Activated CD8-positive, alpha-beta memory T cell treated with anti-CD3 and anti-CD28 coated beads for 24 hours (primary cell): ENCODE measurements at places on chromosomes 2 and 18.
A peak's percentile ranks its signal among the peaks of the same experiment; 100 is the strongest.

DNA sequence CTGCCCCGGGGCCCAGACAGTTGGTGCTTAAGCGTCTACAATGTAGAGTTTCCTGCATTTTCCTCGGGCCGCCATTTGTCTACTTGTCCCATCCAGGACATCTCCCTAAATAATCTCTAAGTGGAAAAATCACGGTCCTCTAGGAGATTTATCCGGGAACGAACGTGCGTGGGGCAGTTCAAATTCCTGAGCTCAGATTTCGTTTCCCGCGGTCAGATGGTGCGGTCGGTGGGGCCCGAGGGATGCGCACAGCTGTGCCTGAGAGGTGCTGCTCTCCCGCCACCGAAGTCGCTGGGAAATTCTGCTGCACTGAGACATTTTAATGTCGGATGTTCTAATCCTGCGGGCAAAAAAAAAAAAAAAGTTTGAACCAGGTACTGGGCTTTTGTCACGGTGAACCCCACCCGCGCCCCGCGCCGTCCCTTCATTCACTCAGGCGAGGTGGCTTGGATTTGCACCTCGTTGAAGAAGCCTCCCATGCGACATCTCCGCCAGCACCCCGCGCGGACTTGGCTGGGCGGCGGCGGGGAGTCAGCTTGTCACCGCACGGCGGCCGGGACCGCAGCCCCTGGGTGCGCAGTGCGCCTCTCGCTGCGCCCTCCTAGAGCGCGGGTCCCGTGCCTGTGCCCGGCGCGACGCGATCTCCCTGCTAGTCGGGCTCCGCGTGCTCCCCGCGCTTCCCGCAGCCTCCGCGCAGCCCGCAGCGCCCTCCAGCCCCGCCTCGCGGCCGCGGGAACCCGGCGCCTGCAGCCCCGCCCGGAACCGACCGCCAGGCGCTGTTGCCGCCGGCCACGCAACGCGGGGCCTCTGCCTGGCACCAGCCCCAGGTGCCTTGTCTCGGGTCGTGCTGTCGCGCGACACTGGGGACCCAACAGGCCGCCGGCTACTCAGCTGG, 191.9 kb upstream of the TCF4 start:
- no peak for DNase-seq

- DNase-seq, result no peak
Observed at GRCh38 chr2:110865188-110865587, 132.8 kb downstream of the ACOXL start.

DNA sequence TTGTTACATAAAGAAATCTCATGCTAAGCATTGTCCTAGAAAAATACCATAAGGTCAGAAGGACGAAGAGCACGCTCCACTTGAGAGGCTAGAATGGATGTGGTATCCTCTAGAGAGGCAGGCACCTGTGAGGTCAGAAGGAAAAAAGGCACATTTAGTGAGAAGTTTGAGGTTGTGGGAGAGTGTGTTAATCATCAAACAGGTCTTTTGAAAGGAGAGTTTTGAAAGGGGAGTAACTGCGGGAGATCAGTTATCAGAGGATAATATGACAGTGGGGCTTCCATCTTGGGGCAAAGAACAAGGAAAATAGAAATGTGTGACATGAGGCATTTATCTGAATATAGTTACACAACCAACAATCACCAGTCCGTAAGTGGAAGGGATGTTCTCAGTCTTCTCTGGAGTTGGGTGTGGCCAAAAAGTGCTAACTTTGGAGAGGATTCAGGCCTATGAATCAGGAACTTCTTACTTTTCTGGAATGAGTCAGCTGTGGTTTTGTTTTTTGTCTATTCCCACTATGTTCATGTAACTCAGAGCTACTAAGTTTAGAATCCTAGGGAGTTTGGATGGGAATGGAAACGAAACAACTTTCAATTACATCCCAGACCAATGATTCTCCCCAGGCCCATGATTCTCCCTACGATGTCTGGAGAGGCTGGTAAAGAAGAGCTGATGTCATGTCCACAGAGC, 451.4 kb upstream of the ST6GAL2 start:
- no peak for DNase-seq

GRCh38 chr2:142291969-142292368, 161.2 kb upstream of the LRP1B start:
- no peak for DNase-seq

GRCh38 chr2:120691410-120691809, 44.3 kb upstream of the GLI2 start:
- DNase-seq, result no peak

GRCh38 chr2:7971841-7972240, 710.0 kb upstream of the ID2 start:
- DNase-seq, result no peak

GRCh38 chr2:12106440-12107080, 360.1 kb downstream of the LPIN1 start:
- peak; percentile 58 for DNase-seq

GRCh38 chr2:5315512-5315911, 376.7 kb upstream of the SOX11 start:
- DNase-seq, result no peak

GRCh38 chr18:11850821-11851145, 430 bp upstream of the CHMP1B start:
- DNase-seq, result no peak

GRCh38 chr18:74276609-74277008, 15.2 kb downstream of the CYB5A start:
- no peak for DNase-seq

GRCh38 chr2:29991086-29991485, 69.7 kb upstream of the ALK start:
- DNase-seq, result no peak

DNA sequence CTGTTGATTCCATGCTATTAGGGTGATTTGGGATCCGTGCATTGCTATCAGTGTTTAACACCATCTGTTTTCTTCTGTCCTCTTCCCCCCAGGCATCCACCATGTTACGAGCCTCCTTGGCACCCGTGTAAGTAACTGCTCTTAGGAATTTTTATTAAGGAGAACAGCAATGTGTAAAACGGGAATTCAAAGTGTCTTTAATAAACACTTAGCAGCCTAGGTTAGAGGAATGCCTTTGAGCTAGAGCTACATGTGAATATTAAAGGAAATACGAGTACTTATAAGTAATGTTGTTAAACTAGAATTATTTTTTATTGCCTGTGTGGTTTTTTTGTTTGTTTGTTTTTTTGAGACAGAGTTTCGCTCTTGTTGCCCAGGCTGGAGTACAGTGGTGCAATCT, 58.1 kb downstream of the ARMC9 start:
- DNase-seq, result no peak

DNA sequence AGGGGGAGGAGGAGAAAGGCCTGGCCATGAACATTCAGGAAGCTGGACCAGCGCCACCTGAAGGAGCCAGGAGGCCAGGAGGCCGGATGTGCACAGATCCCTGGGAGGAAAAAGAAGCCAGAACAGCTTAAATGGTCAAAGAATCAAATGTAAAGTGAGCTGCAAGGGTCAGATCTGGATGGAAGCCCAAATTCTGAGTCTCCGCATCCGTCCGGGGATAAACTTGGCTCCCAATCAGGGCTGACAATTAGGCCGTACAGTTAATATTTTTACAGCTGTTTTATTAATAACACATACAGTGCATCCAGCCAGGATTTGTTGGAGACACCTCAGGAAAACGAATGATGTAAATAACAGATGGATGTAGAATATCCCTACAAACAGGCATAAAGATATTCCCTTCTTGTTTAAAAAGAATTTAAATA, 495.1 kb upstream of the TCF4 start:
- DNase-seq, result no peak

- DNase-seq, result no peak
Observed at GRCh38 chr2:173298536-173299097, 56.1 kb upstream of the CDCA7 start.

GRCh38 chr2:196213252-196213980, 42.0 kb upstream of the STK17B start:
- DNase-seq, result no peak

DNA sequence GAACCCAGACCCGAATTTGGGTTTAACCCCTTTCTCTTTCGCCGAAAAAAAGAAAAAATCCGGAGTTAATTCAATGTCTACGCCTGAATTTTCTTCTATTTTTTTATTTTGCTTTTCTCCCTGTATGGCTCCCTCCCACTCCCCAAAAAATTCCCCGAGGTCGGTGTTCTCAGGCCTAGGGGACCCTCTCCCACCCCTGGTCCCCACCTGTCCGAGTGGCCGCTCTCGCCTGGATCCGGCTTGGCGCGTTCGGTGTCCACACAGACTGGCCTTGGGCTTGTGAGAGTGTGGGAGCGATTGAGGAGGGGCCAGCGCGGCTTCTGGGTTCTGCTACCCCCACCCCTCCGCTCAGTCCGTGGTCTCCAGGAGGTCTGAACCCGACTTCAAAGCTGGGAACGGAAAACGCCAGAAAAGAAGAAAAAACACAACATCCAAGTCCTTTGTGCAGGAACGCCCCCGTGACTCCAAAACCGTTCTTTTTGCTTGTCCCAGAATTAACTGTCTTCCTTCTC, 5.7 kb upstream of the EN1 start:
- no peak for DNase-seq

- no peak for DNase-seq
Observed at GRCh38 chr18:22469926-22470247, 52.2 kb upstream of the CTAGE1 start.

DNA sequence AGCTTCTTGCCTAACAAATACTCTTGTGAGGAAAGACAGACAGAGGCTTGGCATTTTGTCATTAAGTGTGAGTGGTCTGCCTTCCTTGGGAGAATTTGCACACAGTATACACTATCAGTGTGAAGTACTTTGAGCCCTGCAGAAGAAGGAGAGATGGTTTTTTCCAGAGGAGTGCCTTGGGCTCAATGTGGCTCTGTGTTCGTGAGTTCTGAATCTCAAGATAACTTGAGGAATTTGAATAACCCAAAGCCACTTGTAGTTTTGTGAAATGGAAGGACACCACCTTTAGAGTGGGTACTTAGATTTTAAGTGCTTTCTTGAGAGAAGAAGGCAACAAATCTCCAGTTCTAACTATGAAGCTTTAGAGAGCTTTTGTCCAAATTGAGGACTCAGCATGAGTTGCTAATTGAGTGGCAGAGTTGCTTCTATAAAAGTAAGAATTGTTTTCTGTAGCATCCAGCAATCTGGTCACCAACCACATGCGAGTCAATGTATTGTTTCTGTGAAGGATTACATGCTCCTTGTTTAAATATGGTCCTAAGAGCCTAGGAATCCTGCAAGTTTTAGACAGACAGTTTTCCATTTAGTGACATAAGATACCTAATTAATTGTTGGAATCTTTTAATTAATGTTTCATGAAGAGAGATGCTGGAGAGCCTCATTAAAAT, 68.3 kb downstream of the BABAM2 start:
- no peak for DNase-seq

DNA sequence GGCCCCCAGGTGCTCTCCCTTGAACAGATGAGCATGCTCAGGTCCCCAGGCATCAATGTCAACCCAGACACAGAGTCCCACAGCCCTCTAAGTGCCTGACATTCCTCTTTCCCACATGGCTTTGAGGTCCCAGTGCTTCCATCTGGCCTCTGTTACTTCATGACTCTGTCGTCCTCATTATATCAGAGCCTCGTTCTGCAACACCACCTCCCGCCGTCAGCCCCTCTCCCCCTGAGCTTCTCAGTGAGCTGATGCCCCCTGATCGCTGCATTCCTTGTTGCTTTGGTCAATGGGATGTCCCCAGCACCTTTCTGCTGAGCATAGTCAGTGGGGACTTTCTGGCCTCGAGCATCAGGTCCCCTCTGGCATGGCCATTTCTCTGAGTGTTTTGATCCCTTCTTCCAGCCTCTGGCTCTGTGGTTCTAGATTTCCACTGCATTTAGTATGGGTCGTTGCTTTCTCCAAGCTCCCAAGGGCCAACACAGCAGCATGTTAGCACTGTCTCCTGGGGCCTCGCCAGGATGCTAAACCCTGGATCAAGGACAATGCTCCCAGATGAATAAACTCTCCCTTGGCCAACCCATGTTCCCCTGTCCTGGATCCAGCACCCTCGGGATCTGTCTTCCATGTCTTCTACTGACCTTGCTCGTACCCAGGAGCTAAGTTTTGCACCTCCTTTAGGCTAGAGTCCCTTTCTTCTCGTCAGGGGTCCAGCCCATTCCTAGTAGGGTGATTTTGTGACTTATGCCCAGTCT, 143.2 kb upstream of the TWIST2 start:
- DNase-seq, result no peak

- DNase-seq, result no peak
Observed at GRCh38 chr18:34258176-34258575, 33.5 kb upstream of the NOL4 start.

DNA sequence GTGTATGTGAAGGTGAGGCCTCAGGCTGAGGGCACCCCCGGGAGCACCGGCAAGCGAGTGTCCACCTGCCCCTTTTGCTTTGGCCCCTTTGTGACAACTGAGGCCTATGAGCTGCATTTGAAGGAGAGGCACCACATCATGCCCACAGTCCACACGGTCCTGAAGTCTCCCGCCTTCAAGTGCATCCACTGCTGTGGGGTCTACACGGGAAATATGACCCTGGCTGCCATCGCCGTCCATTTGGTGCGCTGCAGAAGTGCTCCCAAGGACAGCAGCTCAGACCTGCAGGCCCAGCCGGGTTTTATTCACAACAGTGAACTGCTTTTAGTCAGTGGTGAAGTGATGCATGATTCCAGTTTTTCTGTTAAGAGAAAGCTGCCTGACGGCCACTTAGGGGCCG, 28.9 kb downstream of the ADNP2 start:
- no peak for DNase-seq

- DNase-seq, result no peak
Observed at GRCh38 chr2:120656273-120656950, 79.3 kb upstream of the GLI2 start.

DNA sequence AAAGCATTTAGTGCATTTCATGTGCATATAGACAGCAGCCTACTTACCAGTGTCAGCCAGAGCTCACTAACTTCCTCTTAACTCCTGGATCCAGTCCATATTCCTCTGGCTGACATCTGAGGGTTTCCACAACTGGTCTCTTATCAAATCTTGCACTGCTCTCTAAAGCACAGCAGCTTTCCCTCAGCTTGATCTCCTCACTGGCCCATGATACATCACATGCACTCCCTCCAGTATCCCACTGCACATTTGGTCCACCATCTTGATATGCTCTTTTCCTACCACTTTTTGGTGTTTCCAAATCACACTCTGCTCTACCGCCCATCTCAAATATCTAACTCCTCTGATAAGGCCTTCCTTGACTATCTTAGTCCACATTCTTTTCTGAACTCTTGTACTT, 105.0 kb upstream of the ZFP36L2 start:
- no peak for DNase-seq

DNA sequence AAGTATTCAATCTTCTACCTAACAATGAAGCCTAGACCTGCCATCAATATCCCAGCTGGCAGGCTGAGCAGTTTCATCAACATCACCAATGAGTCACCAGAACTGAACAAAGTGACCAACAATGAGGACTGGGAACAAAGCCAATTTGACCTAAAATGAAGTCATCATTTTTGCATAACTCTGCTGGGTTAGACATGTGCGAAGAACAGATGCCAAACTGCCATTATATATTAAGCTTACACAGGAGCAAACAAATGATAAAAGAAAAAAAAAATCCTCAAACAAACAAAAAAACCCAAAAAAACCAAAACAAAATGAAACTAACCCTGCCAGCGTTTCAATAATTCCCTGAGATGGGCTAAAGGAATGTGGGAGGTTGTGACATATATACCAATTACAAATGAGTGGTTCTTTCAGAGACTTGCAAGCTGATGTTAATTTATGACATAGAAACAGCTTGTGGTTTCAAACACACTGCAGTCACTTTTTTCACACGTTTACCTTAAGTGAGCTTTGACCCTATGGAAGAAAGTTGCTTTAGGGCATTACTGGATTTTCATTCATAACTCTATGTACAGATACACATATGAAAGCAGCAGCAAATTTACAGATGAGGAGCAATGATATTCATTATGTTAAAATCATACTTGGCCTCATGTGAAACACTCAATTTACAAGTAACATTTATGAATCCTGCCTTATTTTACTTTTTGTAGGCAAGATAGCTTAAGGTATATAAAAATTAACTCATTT, 56.9 kb upstream of the CCDC141 start:
- no peak for DNase-seq

- DNase-seq, result no peak
Observed at GRCh38 chr2:216066230-216066629, 15.4 kb downstream of the PECR start.
